ENCODE measurements at places on chromosomes 7 and 10.

DNA sequence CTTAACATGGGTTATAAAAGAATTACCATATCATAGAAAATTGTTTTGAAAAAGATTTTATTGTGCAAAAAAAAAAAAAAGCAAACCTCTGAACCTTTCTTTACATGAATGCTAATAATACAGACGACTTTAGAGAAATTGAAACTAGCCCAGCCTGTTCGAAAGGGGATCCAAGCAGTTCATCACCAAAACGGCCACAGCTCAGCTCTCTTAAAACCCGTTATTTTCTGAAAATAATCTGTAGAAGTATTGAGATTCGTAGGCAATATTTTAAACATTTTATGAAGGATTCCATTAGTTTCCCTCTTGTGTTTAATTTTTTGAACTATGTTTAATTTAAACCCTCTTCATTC, 9.9 kb upstream of the GSAP start:
- no peak for DNase-seq

- DNase-seq = peak; percentile 28
Observed at GRCh38 chr10:31929261-31930022, 811 bp upstream of the ARHGAP12 start.

- DNase-seq = no peak
Observed at GRCh38 chr10:15197276-15197675, 28.8 kb upstream of the NMT2 start.

- no peak for DNase-seq
Observed at GRCh38 chr10:132603851-132604533, 66.4 kb downstream of the INPP5A start.

GRCh38 chr10:79982362-79982800, 33.5 kb upstream of the SFTPD start:
- no peak for DNase-seq

DNA sequence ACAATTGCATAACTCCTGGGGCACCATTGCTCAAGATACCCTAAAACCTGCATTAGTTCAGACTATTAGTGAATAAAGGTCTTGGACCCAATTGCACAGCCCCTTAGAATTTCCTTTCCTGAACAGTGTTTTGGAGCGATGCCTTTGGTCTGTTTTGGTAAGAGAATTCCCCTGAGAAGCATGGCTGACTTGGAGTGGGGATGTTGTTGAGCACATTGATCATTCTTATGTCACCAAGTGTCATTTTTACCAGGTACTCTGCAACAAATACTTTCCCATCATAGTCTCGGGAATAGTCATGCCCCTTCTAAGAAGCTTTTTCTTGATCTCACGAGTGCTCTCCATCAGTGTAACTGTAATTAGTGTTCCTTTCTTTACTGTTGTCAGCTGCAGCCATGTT, 229.7 kb downstream of the GFRA1 start:
- no peak for DNase-seq

GRCh38 chr7:87899255-87899654, 23.0 kb downstream of the DBF4 start:
- no peak for DNase-seq

DNA sequence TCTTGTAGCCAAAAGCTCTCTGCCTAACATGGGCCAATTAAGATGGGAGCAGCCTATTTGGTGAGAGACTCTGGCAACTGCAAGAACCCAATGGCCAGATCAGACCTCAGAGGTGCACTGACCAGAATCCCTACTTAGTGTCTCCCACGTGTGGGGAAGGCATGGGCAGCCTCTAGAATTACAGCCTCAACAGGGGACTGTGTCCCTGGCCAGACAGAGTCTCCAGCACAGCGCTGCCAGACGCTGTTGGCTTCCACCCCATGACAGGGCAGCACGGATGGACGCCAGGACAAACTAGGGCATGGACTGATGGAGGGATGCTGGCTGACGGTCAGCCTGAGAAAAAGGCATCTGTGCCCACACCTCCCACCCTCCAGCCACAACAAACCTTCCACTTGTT, 729.3 kb upstream of the AUTS2 start:
- DNase-seq = no peak

DNA sequence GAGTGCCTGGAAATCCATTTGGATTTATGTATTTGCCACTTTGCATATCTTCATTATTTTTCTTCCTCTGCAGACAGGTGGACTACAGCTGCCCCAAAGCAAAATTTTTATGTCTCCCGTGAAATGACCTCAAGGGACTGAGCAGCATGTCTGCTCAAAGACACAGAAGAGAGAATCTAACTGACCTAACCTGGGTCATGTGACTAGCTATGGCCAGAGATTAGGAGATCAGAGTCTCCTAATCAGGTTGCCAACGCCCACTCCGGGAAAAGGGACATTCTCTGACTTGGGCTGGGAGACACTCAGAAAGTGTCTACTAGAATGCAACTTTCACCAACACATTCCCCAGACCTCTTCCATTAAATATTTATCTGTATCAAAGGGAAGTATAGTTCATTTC, 2.5 kb upstream of the BAMBI start:
- no peak for DNase-seq

DNA sequence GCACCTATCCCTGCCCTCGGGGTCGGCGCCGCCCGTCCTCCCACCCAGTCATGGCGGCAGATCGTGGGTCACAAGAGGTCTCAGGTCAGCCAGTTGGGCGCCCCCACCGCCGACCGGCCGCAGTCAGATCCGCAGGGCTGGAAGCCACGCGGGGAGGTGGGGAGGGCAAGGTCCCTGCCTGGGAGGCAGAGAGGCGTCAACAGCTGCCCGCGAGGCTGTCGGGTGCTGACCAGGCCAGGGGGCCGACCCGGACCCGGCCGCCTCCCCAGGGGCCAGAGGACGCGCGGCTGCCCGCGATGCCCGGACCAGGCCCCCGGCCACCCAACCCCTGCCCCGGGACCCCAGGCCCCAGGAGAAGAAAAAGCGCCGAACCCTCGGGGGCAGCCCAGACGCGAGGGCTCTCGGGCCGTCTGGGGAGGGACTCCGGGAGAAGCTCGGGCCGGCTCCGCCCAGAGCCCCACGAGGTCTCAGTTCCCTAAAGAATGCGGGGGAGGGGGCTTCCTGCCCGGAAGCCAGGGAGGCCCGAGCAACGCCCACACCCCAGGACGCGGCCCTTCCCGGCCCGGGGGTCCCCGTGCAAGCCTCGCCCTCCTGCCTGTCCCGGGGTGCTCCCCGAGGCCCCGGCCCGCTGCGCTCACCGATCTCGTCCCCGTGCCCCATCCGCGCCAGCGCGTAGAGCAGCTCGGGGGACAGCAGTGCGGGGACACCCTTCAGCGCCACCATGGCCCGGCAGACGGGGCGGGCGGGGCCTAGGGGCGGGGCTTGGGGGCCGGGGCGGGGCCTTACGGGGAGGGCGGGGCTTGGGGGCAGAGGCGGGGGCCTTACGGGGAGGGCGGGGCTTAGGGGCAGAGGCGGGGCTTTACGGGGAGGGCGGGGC, at the start of gene FUOM:
Gene FUOM (minus strand): TSS at position 735 of the 877 bp plus-strand sequence. CDS start 12 bp downstream, at position 723.
- DNase-seq = no peak

DNA sequence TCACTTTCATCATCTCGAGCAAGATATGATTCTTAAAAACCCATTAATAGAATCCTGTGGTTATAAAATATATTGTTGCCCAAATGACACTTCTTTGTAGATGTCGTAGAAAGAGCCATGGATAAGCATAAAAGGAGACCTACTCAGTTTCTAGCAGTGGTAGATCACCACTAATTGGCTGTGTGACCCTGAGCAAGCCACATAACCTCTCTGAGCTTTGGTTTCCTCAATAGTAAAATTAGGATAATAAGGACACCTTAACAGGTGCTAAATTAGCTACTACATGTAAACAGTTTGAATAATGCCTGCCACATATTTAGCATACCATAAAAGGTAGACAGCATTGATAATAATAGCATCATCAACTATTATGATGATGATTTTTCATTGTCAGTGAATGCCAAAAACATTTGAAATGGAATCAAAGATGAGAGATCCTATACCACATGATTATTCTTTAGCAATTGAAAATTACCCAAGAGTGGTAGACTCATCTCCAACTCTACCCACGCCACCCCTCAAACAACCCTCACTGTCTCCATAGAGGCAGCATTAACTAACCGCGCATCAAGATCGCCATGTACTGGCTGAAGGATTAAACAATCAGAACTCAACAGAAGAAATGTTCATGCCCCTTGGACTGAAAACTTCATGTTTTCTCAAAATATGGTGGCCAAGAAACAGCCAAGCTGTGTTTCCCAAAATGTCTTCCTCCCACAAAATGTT, 45.8 kb downstream of the CHST15 start:
- DNase-seq = no peak

DNA sequence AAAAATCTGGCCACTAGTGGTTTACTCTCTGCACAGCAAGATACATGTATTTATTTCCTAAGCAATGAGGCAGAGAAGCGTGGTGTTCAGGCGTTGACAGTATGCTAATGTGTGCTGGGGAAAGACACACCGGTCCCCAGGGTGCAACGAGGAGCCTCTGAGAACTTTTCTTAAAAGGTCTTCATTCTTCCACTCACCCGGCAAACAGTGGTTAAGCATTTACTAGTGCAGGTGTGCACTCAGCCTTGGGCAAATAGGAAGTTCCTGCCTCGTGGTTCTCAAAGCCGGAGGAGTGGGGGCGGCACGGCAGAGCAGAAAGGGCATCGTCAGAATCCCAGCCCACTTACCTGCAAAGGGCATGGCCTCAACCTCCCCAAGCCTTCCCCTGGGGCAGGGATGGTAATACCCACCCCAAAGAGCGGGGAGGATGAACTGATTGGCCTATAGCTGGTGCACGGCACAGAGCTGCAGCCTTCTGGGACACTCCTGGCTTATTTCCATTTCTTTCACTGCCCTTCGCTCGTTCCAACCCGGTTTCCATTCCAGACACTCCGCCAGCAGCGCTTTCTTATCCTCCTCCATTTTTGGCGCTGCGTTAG, 184.3 kb upstream of the CTBP2 start:
- DNase-seq = no peak

- DNase-seq = no peak
Observed at GRCh38 chr10:3470191-3470590, 297.6 kb upstream of the PITRM1 start.

Data from NCI-H774 (cell line).